ENCODE measurements at places on chromosomes 1 and 21.

- no peak for DNase-seq
These were observed 84.3 kb upstream of the HP1BP3 start for GRCh38 chr1:20871419-20871818.

DNA sequence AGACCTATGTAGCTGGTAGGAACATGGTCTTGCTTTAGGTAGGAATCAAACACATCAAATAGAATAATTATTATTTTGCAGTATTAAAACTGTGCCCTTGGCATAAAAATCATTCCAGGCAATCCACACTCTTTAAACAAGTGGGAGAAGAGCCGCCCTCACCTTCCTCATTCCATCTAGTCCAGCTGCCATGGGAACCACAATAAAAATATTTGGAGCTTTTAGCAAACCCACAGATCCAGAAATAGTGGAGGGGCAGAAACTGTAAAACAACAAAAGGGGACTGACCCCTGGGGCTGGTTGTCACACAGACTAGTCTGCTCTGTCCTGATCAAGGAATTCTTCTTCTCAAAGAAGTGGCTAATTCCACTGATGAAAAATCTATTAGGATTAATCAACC lies 61.6 kb downstream of the PTPRC start:
- DNase-seq, result no peak

DNA sequence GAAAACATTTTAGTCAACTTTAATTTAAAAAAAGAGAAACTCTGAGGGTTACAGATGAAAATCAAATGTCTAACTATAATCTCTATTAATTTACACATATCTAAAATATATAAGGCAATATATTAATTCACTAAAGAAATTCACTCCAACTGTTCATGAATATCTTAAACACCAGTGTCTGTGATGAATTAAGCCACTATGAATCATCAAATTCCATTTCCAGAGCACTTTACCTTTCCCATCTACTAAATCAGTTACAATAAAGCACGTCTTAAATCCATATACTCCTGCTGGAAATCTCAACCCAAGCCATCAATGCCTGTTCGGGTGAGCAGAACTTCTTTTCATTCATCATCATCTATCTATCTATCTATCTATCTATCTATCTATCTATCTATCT lies 4.3 kb downstream of the TAF5L start:
- no peak for DNase-seq

DNA sequence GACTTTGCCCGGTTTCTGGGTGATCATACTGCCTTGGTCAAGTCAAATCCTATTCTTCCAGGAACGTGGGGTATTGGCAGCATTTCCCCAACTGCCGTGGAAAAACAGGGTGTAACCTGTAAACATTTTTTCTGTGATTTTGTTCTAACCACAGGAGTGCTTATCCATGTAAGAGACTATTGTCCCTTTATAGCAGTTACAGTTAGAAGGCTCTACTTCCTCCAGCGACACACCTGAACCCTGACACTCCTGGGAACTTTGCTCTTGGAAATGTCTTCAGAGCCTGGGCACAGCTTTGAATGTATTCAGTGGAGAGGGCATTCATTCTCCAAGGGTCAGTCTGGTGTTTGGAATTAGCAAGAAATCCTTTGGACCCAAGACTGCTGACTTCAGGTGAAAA lies 26.4 kb upstream of the ARHGEF10L start:
- DNase-seq, result no peak

- no peak for DNase-seq
These were observed 7.5 kb upstream of the GATAD2B start for GRCh38 chr1:153929981-153930948.

GRCh38 chr21:44760376-44760775 lies 41.2 kb downstream of the UBE2G2 start:
- no peak for DNase-seq

DNA sequence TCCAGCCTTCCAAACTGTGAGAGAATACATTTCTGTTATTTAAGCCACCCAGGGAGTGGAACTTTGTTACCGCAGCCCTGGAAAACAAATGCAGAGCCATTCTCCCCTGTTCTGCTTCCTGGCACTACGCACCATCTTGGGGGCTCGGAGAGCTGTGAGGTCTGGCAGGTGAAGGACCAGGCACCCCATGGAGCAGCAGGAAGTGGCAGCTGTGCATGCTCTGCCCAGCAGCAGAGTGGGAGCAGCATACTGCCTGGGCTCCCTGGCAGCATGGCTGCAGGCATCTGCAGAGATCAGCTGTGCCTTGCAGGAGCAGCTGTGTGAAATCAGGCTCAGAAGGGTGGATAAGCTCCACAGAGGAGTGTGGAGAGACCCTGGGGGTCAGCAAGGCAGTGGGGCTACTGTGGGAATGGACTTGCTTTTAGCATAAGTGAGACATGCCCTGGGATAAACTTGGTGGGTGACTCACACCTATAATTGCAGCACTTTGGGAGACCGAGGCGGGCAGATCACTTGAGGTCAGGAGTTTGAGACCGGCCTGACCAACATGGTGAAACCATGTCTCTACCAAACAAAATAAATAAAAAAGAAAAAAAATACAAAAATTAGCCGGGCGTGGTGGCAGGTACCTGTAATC lies 17.7 kb upstream of the ZSCAN20 start:
- no peak for DNase-seq

DNA sequence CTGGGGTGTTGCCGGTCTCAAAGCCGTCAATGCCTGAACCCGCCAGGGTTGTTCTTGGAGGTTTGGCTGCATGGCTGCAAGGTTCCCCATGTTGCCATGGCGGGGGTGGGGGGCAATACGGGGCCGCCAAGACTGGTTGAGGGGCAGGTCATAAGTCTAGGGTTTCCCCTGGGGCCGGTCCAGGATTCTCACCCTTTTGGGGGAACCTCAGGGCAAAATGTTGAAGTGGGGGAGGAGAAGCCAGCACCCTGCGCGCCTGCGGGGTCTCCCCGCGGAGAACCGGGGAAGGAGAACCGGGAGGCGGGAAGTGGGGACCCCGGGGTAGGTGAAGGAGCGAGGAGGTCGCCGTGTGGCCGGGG lies 401 bp upstream of the ARHGEF10L start:
- DNase-seq, result no peak

DNA sequence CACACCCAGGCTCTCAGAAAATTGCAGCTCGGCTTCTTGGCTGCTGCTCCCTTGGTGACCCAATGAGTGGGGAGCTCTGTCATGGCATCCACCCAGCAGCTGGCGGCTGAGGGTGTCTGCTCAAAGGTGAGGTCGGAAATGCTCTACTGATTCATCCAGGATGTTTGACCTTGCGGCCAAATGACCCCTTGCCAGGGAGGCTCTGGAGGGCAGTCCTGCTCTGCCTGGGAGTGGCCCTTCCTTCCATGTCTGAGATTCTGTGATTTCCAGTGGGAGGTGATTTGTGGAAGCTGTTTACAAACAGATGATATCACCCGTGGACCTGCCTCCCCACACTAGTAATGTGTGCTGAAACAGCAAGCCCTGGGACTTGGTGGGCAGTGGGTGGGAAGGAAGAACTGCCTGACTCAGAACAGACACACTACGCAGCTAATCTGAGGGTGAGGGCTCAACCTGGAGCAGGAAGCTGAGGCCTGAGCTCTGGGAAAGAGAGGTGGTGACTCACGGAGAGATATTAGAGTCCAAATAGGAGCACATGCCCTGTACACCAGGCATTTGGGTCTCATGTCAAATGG lies 3.0 kb downstream of the CRCT1 start:
- no peak for DNase-seq

GRCh38 chr1:48889082-48889481 lies 112.4 kb upstream of the BEND5 start:
- no peak for DNase-seq

GRCh38 chr1:58824753-58825389 lies 41.0 kb upstream of the JUN start:
- DNase-seq, result no peak

GRCh38 chr1:49098866-49099265 lies 322.2 kb upstream of the BEND5 start:
- no peak for DNase-seq
